ENCODE measurements at places on chromosomes 2 and 18.

- DNase-seq = no peak
Measured at GRCh38 chr18:8705961-8706790, 820 bp downstream of the MTCL1 start.

DNA sequence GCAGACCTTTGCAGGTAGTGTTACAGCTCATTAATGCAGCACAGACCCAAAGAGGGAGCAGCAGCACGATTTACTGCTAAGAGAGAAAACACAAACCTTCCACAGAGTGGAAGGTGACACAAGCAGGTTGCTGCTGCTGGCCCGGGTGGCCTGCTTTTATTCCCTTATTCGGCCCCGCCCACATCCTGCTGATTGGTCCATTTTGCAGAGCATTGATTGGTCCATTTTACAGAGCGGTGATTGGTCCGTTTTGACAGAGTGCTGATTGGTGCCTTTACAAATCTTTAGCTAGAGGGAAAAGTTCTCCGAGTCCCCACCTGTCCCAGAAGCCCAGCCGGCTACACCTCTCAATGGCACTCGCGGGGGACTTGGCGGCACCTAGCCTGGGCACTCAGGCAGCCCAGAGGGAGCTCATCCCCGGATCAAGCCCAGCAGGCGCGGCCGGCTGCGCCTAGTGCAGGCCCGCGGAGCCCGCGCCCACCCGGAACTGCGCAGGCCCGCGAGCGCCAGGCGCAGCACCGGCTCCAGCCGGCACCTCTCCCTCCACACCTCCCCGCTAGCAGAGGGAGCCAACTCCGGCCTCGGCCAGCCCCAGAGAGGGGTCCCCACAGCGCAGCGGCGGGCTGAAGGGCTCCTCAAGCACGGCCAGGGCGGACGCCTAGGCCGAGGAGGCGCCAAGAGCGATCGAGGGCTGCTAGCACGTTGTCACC is 825.6 kb upstream of the HS6ST1 start:
- DNase-seq = no peak

- no peak for DNase-seq
Measured at GRCh38 chr2:65901756-65902155, 469.4 kb upstream of the SPRED2 start.

DNA sequence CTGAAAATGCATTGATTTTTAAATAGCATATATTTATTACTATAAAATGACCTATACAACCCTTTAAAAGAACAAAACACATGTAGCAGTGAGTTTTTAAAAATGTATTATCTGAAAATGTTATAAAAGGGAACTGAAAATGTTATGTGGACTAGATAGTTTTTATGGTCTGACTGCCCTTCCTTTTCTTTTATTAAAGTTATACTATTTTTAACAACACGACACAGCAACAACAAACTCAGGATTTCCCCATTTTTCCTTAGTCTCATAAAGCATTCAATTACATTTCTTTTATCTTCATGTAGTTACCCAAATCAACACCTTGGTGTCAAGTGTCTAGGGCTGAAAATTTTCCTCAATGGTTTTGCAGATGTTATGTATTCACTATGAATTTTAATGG is 132.8 kb upstream of the TMEFF2 start:
- no peak for DNase-seq

- no peak for DNase-seq
Measured at GRCh38 chr2:200369886-200370285, 63.4 kb downstream of the SPATS2L start.

DNA sequence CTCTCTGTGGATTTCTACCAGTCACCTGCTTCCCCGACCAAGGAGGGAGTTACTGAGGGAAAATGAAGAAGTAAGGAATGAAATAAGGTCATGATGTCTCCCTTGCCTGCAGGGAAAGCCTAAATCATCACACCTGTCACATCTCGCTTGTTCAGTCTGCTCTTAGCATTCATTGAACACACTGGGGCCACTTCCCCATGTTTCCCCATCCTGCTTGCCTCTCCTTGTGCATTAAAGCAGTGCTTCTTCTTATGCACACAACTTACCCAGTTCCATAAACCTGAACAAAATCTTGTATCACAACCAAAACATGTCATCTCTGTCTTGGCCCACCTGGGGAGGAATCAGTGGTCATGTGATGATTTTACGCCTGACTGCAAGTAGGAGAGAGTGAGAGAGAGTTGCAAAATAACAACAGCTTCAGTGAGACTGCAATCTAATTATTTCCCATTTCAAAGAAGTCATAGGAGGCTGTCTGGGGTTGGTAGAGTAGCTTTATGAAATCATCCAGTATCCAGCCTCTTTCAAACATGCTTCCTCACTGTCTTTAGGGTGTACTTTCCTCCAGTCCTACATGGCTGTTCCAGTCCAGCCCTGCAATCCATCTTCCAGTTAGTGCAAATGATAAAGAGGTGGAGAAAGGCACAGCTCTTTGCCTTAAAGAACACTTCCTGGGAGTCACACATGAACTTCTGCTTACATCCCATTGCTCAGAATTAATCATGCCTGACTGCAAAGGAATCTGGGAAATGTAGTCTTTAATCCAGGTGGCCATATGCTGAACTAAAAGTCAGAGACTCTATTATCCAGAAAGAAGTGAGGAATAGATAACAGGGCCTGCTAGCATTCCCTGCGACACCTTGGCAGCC is 220.1 kb downstream of the HAUS1 start:
- DNase-seq = no peak

DNA sequence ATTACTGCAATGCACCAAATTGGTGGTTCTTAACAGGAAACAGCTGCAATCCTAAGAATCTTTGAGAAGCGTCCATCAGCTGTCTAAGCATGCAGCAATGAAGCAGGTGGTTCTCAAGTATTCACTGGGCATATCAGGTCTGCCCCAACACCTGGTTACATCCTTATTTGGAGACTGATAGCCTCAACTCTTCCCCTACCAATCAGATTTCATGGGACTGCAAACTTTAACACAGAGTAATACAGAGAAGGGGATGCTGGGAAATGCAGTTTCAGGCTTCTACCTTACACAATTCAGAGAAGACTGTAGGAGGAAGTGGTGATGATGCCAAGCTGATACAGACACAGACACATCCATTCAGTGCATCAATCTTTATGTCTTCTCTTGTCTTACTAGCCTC is 240.5 kb downstream of the BCL2 start:
- no peak for DNase-seq

- DNase-seq = no peak
Measured at GRCh38 chr2:26318950-26319349, 27.0 kb upstream of the SELENOI start.

GRCh38 chr2:46361920-46362666 is 64.9 kb downstream of the EPAS1 start:
- no peak for DNase-seq

GRCh38 chr2:1990151-1990589 is 245.9 kb upstream of the PXDN start:
- DNase-seq = no peak

DNA sequence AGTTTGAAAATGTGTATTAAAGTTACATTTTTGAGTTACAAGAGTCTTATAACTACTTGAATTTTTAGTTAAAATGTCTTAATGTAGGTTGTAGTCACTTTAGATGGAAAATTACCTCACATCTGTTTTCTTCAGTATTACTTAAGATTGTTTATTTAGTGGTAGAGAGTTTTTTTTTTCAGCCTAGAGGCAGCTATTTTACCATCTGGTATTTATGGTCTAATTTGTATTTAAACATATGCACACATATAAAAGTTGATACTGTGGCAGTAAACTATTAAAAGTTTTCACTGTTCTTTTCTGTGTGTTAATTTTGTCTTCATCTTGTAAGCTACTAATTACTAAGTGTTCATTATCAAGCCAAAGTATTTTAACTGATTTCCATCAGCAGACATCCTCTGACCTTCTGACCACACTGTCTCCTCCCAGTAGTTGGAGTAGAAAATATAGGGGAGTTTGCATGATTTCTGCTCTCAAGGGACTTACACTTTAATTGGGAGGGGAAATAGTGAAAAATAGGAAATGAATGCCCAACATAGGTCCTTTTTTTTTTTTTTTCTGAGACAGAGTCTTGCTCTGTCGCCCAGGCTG is 4.3 kb downstream of the PMAIP1 start:
- no peak for DNase-seq

DNA sequence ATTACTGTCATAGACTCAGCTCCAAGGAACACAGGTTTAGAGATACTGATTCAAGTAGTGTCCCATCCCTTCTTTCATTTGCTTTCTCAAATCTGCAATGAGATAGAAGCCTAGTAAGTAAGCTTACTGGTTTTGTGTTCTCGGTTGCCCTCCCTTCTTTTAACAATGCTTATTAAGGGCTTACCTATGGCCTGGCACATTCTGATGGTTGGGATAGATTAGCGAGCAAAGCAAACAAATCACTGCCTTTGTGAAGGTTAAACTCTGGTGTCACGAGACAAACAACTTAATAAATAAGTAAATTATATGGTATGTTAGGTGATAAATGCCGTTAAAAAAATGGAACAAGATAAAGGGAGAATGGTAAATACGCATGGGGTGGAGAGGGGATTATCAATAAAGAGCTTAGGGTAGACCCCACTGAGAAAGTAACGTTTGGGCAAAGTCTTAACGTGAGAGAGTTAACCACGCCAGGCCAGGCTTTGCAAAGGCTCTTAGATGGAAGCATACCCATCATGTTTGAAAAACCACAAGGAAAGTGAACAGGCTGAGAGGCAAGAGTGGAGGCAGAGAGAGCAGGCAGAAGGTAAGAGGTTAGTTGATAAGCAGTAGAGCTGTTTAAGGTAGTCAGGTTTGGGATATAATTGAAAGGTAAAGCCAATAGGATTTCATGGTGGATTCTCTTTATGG is 31.0 kb downstream of the EIF2AK3 start:
- no peak for DNase-seq

- DNase-seq = peak; percentile 55
Measured at GRCh38 chr2:62142054-62142453, 53.9 kb upstream of the B3GNT2 start.

All from heart left ventricle (tissue), 16 donors.